ENCODE measurements at places on chromosomes 1 and 21.

DNA sequence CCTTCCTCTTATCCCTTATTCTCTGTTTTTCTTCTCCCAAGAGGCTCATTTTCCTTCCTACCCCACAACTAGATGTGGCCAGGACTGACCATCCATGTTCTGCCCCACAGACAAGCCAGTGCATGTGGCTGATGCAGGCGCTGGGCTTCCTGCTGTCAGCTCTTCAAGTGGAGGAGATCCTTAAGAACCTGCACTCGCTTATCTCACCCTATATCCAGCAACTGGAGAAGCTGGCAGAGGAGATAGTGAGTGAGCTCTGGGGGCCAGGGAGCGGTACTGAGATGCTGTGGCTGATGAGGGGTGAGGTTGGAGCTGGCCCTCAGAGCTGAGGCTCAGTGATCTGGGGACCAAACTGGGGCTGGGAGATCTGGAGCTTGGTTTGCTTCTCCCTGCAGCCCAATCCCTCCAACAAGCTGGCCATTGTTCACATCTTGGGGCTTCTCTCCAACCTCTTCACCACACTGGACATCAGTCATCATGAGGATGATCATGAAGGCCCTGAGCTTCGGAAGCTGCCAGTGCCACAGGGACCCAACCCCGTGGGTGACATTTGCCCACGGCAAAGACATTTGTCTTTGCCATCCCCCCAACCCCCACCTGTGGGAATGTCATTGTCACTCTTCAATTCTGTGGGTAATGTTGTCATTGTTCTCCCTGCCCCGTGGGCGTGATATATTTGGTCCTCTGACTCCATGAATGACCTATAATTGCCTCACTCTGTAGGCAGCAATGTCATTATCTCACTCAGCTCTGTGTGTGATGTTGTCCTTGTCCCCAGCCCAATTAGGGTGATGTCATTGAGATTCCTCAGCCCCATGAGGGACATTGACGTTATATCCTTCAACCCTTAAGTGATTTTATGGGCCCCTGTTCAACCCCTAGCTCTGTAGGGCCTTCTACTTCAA, 11.2 kb upstream of the DPH2 start:
- DNase-seq, result no peak

DNA sequence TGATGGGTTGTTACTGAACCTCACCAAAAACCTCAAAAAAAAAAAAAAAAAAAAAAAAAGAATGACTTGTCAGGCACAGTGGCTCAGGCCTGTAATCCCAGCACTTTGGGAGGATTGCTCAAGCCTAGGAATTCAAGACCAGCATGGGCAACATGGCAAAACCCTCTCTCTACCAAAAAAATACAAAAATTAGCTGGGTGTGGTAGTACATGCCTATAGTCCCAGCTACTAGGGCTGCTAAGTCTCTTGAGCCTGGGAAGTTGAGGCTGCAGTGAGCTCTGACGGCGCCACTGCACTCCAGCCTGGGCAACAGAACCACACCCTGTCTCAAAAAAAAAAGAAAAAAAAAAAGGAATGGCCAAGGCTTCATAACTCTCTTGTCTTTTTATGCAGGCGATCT, 11.1 kb downstream of the CHAF1B start:
- no peak for DNase-seq

GRCh38 chr1:150477320-150477719, 9.9 kb upstream of the TARS2 start:
- DNase-seq, result no peak

DNA sequence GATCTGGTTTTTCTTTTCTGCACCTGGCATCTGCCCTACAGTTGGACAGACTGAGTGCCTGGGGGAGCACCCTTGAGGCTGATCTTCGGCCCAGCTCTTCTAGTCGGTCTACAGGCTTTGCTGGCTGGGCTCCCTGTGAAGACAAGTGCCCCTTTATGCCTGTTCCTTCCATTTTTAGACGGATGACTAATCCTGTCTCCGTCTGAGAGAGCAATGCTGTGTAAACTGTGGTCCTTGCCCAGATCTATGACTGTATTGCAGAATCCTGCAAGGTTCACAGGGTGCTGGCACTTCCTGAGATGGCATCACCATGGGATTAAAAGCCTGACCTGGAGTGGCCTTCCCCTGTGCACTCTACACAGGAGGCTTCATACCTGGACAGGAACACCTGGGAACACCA, 47.6 kb upstream of the SAMD13 start:
- no peak for DNase-seq

- peak; percentile 77 for DNase-seq
These were observed 66.6 kb upstream of the LAPTM5 start for GRCh38 chr1:30823969-30824735.

- no peak for DNase-seq
These were observed 651.8 kb downstream of the LMO4 start for GRCh38 chr1:87980494-87980893.

GRCh38 chr1:7298749-7299151, 472.3 kb upstream of the VAMP3 start:
- no peak for DNase-seq

GRCh38 chr1:40806731-40807695, 23.4 kb downstream of the KCNQ4 start:
- DNase-seq, result no peak

GRCh38 chr21:25326181-25326580, 281.1 kb downstream of the MRPL39 start:
- no peak for DNase-seq

GRCh38 chr1:5727871-5728643, 264.2 kb downstream of the NPHP4 start:
- no peak for DNase-seq

DNA sequence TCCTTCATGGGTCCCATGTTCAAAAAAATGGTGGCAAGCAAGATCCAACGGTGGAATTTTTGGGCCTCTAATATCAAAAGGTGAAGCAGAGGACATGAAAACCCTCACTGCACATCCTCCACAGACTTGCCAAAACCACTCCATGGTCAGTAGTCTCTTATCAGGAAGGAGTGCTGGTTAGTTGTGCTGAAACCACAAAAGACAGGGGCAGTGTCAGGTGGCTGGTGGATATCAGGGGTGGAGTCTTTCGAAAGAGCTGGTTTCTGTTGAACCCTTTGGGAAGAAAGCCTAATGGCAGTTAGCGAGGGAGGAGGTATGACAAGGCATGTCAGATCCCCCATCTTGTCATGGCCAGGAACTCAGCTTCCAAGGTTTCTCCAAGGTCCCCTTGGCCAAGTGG, 395.9 kb upstream of the CAMK1G start:
- no peak for DNase-seq

- no peak for DNase-seq
These were observed 12.3 kb upstream of the ZSCAN20 start for GRCh38 chr1:33460144-33460543.

GRCh38 chr1:6267686-6268322, 6.9 kb upstream of the GPR153 start:
- no peak for DNase-seq
